Left hindlimb (tissue), 1 donor: ENCODE measurements at places on chromosomes 5 and 9.

GRCh38 chr5:7815892-7816534, 34.9 kb downstream of the CFAP90 start:
- peak; percentile 80 for DNase-seq

GRCh38 chr5:105639068-105639467, 2031.7 kb downstream of the EFNA5 start:
- no peak for DNase-seq

DNA sequence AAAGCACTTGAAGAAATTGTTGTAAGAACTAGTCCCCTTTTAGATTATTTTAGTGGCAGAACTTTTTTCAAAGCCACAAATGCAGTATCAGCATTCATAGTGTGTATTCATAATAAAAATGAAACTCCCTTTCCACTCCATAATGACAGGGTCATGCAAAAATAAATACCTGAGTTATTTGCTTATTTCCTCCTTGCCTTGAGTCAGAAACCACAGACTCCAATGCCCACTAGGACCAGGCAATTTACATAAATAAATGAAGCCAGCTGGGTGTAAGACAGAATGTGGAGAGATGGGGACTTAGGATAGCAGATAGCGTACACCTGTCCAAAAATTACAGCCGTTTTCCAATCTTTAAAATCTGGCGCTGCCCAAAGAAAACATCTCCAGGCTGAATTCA, 417.8 kb downstream of the TMEM161B start:
- no peak for DNase-seq

DNA sequence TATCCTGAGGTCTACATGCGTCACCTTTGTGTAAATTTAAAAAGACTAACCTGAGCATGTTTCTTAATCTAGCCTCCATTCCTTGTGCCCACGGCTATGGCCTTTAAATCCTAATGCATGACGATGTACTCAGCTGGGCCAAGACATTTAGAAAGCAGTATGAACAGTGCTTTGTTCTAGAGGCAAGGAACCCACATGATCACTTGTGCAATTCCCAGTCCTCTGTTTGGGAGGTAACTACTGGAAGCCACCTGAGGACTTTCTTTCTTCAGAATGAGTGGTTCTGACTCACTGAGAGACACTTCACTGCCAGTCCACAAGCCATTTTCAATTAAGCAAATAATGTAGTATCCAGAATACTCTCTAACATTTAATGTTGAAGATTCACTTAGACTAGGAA, 181.3 kb downstream of the RAB3C start:
- no peak for DNase-seq

GRCh38 chr5:100775533-100775855, 127.6 kb downstream of the ST8SIA4 start:
- no peak for DNase-seq

- DNase-seq = no peak
These were observed 8.0 kb upstream of the FCN2 start for GRCh38 chr9:134872482-134873231.

DNA sequence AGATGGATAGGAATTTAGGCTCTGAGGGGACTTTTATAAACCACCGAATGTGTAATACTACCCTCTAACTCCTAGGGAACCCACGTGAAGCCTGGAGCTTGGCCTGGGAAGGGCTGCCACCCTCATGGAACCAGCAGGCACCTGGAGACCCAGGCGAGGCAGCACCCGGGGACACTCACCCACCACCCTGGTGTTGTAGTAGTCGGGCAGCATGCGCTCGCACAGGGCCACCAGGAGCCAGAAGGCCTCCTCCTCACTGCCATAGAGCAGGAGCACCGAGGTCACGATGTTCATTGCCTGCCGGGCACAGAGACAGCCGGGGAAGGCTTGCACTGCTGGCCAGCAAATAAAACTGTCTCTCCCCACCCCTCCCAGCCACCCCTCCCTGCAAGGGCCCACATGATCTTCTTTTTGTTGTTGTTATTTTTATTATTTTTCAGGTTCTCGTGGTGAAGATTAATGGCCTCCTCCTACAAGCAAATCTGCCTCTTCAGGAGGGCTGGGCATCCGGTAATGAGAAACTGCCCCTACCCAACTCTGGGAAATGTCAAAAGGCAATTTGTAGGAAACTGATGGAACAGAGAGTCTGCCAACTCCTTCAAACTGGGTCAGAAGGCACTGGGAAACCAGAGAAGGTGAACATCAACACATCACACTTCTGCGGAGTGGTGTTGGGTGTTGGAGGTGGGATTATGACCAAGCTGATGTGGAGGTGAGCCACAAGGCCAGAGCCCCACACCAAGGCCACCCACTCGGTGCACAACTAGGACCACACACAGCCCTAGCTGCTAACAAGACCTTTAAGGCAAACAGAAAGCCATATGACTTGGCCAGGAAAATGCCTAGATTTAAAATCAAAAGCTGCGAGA, 17.4 kb upstream of the MRNIP start:
- peak; percentile 14 for DNase-seq

DNA sequence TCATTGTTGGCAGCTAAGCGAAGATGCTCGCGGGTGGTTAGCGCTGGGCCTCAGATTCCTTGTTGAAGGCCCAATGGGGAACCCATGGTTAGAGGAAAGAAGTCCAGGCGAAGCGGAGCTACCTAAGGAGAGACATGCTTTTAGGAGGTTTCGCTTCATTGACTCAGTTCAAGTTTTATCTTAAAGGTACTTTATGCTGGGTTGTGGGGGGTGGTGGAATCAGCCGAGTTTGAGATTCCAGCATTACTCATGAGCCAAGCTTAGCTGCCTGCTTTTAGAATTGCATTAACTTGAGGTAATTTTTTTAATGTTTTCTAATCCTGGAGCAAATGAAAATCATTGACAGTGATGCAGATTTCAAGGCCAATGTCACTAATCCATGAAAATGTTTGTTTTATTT, 16.1 kb downstream of the MEGF10 start:
- DNase-seq = no peak

GRCh38 chr9:115104908-115105307, 13.0 kb downstream of the TNC start:
- no peak for DNase-seq

- DNase-seq = no peak
These were observed 75.9 kb downstream of the RAD23B start for GRCh38 chr9:107358986-107359385.

- DNase-seq = no peak
These were observed 24.9 kb downstream of the LPCAT1 start for GRCh38 chr5:1498623-1499416.

- no peak for DNase-seq
These were observed 122.3 kb upstream of the CDH10 start for GRCh38 chr5:24767086-24767485.

DNA sequence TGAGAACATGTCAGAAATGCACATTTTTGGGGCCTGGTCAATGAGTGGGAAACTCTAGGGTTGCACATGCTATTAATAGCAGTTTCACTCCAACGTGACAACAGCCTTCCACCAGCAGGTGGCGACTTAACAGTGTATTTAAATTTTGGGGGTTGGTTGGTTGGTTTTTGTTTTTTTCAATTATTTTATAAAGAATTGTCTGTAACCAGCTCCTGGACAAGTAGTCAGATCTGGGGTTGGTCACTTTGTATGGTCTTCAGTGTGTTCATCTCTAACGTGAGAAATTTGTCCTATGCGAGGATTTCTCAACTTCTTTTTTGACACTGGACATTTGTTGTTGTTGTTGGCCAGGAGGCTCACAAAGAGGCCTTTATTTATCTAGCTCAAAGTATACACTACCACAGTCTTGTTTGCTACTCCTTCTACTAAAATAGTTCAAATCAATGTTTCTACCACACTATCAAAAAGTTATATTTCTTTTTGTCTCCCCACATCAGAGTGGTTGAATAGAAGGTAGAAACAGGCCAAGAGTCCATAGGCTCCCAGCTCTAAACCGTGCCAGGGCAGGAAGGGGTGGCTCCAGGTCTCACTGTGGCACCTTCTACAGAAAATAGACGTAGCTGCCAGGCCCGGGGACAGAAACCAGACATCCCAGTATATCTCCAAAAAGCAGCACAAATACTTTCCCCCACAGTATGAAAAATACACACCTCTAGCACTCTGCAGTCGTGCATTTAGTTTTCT, 110.4 kb downstream of the TRPM6 start:
- DNase-seq = peak; percentile 58

- no peak for DNase-seq
These were observed 198.7 kb downstream of the C9orf50 start for GRCh38 chr9:129422032-129422842.

DNA sequence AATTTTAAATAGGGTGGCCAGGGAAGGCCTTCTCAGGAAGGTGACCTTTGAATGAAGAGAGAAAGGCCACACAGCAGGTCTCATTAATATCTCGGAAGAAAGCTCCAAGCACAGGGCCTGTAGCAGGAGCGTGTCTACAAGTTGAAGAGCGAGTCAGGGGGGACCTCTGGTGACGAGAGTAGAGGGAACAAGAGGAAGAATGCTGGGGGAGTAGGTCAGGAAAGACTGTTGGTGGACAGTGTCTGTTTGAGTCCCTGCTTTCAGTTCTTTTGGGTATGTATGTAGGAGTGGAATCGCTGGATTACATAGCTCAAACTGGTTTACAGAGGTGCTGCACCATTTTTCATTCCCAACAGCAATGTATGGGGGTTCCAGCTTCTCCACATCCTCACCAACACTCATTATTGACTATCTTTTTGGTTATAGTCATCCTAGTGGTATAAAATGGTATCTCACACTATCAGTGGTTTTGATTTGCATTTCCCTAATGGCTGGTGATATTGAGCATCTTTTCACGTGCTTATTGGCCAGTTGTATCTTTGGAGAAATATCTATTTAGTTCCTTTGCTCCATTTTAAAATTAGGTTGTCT, 55.8 kb downstream of the NUP214 start:
- DNase-seq = no peak

GRCh38 chr5:32512926-32513325, 68.4 kb upstream of the ZFR start:
- DNase-seq = no peak

GRCh38 chr5:90983148-90983547, 400.0 kb downstream of the ARRDC3 start:
- DNase-seq = no peak

DNA sequence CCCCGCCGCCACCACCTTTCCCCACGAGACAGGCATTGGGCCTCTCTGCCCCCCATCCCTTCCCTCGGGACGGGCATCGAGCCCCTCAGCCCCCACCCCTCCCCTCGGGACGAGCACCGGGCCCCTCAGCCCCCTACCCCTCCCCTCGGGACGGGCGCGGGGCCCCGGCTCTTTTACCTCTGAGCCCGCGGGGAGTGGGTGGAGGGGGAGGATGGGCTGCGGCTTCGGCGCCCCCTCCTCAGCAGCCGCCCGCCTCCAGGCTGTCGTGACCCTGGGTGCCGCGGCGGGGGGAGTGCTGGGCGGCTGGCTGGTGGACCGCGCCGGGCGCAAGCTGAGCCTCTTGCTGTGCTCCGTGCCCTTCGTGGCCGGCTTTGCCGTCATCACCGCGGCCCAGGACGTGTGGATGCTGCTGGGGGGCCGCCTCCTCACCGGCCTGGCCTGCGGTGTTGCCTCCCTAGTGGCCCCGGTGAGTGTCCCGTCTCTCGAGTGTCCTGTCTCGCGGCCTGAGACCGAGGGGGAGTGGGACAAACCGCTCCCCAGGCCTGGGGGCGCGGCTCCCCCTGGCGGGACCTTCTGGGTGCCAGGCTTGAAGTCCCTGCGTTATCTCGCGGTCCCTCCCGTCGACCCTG, 791 bp downstream of the SLC2A8 start:
- peak; percentile 61 for DNase-seq

DNA sequence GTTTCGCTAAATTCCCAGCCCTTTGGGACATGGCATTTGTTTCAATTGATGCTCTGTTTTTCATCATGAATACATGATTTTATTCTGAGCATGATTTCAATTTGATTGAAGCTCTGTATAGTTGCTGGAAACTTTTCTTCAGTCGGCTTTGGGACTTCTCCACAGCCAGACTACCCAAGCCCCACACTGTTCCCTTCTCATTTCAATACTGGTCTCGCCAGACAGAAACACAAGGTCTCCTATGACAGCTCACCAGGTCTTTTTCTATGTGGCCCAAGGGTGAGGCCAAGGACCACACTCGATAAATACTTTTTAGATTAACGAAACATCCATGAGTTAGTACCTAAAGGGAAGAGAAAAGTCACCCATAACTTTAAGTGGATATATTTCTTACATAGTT, 132.2 kb downstream of the ARL15 start:
- DNase-seq = no peak
